ENCODE measurements at places on chromosomes 16 and 17.
A peak's percentile ranks its signal among the peaks of the same experiment; 100 is the strongest.

DNA sequence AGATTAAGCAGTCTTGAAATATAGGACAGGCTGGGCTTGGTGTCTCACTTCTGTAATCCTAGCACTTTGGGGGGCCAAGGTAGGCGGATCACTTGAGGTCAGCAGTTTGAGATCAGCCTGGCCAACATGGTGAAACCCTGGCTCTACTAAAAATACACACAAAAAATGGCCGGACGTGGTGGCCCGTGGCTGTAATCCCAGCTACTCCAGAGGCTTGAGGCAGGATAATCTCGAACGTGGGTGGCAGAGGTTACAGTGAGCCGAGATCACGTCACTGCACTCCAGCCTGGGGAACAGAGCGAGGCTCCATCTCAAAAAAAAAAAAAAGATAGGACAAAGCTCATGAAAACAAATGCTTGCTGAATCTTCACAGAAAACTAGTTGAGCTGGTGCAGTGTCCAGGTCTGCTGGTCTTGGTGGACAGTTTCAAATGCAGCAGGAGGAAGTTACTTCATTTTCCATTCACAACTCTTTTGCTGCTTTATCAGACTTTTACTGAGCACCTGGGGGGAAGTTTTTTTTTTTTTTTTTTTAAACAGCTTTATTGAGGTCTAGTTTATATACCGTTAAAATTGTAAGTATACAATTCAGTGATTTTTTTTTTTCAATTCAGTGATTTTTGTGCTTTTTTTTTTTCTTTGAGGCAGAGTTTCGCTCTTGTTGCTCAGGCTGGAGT, 45.2 kb downstream of the SNX29 start:
- no peak for DNase-seq

GRCh38 chr16:2598723-2599122, 60.9 kb downstream of the PDPK1 start:
- DNase-seq = no peak

DNA sequence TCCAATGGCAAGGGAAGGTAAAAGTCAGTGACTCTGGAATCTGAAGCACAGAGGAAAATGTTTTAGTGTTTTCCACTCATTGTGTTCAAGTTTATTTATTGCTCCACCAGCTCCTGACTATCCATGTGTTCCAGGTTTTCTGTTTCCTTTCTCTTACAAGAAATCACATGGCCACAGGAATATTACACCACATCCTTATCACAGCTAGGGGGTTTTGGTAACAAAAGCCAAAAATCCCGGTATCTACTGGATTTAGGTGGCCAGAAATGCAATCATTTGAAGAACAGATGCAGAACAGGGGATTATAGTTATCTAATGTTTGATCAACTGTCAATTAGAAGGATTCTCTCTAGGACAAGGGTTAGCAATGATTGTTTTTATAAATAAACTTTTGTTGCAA, 47.9 kb downstream of the STH start:
- DNase-seq = no peak

GRCh38 chr16:82681592-82681991, 54.8 kb downstream of the CDH13 start:
- DNase-seq = no peak

- no peak for DNase-seq
Measured at GRCh38 chr16:56424404-56424764, 961 bp downstream of the AMFR start.

DNA sequence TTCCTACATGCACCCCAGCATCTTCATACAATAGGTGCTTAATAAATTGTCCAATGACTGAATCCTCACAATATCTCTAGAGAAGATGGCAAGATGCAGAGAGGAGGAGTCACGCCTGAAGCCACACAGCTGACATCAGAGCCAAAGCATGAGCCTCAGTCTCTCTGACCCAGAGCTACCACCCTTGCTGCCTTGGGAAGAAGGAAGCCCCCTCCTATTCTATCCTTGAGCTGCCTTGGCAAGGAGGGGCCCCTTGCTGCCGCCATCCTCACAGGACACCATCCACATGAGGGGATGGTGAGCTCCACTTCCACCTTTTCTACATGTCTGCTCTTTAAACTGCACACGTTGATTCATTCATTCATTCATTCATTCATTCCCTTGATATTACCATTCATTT, 37.0 kb upstream of the C16orf78 start:
- DNase-seq = no peak

- DNase-seq = no peak
Measured at GRCh38 chr17:50240851-50241250, 33.4 kb upstream of the TMEM92 start.

GRCh38 chr16:84585886-84586285, 32.0 kb downstream of the COTL1 start:
- DNase-seq = no peak

DNA sequence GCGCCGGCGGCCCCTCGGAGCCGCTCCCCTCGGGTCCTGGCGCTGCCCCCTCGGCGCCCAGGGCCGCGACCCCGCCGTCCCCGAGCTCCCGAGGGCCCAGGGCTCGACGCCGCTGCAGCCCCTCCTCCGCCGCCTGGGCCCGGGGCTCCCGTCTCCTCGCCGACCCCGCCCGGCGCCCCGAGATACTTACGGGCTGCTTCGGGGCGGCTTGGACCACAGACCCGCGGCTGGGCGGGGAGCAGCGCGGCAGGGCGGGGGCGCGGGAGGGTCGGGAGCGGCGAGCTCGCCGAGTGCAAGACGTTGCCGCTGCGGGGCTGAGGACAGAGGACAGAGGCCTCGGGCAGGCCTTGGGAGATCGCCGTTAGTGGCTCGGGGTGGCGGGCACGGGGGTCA, 290 bp downstream of the TOB1 start:
- DNase-seq = no peak

- peak; percentile 44 for DNase-seq
Measured at GRCh38 chr17:57833179-57833939, 16.5 kb downstream of the MRPS23 start.

DNA sequence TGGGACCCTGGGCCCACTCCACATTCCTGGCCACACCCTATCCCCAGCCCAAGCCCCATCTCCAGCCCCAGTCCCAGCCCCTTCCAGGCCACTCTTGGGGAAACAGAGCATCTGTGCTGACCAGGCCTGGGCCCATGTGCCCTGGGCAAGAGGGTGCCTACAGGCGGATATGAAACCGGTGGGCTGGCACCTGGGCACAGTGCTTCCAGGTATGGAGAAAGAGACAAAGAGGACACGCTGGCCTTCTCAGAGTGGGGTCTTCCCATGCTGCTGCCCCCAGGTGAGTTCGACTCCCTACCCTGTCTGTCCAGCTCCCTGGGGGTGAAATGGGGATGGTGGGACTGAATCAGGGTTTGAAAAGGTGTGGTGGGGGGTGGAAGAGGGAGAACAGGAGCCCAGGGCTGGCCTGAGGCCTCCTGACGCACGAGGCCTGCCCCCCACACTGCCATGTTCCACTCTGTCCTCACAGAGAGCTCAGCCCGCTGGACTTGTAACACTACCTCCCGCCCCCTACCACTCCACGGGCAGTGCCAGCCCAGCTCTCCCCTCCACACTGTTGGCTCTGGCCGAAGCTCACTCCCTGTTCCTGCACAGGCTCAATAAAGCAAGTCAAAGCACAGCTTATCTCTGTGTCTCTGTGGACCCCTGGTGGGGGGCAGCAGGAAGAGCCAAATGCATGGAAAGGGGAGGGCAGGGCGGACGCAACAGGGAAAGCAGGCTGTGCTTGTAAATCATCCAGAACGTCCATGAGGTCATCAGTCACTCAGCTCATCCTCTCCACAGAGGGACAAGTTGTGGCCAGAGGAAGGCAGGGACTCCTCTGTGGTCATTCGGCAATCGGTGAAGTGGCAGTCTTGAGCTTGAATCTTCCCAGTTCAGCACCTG, 71.1 kb upstream of the TMEM97 start:
- no peak for DNase-seq

DNA sequence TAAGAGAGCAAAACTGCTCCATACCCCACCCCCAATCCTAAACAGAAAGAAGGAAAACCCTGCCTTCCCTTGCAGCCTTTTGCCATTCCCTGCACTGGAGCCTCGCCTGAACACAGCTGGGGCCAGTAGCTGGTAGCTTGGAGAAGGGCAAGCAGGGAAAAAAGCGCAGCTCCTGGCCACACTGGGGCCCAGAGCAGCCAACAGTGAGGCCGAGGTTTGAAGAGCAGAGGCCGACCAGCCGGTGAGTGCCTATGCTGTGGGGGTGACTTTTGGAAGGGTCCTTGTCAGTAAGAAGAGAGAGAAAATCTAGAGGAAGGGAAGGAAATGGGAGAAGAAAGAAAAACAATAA, 3.2 kb upstream of the HOXB9 start:
- no peak for DNase-seq

GRCh38 chr17:50196036-50196435, 5.4 kb downstream of the COL1A1 start:
- no peak for DNase-seq

GRCh38 chr17:67377488-67378453, 690 bp downstream of the PITPNC1 start:
- DNase-seq = peak; percentile 55

GRCh38 chr17:79189305-79189704, 114.7 kb downstream of the ENGASE start:
- DNase-seq = no peak

DNA sequence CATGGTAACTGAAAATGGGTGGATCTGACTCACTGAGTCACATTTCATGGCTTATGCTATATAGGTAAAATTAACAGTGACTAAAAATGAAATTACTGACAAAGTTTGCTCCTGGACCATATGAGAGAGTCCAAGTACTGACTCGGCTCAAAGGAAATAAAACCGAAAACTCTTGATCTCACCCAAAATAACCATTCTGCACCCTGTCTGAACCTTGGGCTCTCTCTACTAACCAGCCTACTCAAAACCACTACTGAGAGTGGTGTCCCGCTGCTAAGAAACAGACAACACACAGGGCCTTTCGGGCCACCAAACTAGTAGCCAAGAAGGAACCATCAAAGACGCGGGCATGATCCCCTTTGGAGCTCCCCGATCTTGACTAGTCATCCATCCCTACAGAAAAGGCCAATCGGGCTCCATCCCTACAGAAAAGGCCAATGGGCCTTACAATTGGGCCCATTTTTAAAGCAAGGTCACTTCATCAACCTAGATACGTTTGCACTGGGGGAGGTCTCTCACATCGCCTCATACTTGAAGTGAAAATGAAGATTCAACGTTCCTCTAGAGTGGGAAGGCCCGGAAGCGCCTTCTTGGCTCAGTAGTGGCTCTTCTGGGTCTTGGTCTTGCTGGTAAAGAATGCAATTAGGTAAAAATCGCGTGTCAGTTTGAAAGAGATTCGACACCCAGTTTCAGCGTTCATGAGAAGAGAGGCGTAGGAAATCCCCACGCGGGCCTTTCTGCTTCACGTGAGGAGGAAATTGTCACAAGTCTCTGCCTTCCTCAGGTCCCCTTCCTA, 720 bp upstream of the ZPBP2 start:
- peak; percentile 66 for DNase-seq

- no peak for DNase-seq
Measured at GRCh38 chr16:65833171-65833871, 533.2 kb upstream of the CDH5 start.

- DNase-seq = no peak
Measured at GRCh38 chr17:57355090-57355859, 99.0 kb downstream of the MSI2 start.

DNA sequence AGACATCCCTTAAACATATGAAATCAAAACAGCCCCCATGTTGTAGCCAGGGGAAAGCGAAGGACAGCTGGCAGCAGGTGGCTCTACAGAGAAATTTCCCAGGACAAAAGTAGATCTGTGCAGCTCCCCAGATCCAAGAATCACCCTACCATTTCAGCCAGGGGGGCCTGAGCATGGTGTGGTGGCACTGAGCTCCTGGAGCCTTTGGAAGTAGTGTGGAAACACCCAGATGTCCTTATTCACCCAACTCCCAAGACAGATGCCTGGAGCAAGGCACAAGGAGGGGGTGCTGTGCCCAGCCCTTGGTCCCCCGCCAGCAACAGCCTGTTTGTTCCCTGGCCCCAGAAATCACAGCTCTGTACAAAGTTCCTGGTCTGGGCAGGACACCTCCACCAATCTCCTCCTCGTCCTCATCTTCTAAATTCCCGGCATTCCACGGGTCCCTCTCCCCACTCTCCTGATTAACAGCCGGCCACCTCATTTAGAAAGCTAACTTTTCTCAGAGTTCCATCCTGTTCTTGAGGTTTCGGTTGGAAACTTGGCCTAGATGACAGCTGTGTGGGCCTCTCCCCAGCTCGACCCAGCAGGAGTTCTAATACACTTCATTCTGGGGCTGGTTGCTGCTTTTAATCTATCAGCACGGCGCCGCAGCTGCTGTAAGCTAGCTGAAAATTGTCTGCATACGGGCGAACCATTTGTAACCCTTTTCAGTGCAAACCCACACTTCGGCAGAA, 191.1 kb downstream of the C16orf78 start:
- DNase-seq = no peak

- DNase-seq = no peak
Measured at GRCh38 chr17:73588301-73588846, 55.9 kb downstream of the SDK2 start.

GRCh38 chr17:17919169-17920107, 52.8 kb downstream of the TOM1L2 start:
- peak; percentile 64 for DNase-seq

GRCh38 chr17:66511135-66511534, 208.7 kb downstream of the PRKCA start:
- DNase-seq = no peak

- no peak for DNase-seq
Measured at GRCh38 chr16:79628501-79628975, 28.0 kb upstream of the MAF start.

- no peak for DNase-seq
Measured at GRCh38 chr16:56960681-56961281, 969 bp upstream of the CETP start.

GRCh38 chr16:84320511-84320910, 25.8 kb downstream of the WFDC1 start:
- DNase-seq = no peak

GRCh38 chr17:60817192-60817591, 139.5 kb downstream of the BCAS3 start:
- DNase-seq = no peak

GRCh38 chr17:48439875-48440505, 10.0 kb upstream of the SKAP1 start:
- DNase-seq = peak; percentile 19

DNA sequence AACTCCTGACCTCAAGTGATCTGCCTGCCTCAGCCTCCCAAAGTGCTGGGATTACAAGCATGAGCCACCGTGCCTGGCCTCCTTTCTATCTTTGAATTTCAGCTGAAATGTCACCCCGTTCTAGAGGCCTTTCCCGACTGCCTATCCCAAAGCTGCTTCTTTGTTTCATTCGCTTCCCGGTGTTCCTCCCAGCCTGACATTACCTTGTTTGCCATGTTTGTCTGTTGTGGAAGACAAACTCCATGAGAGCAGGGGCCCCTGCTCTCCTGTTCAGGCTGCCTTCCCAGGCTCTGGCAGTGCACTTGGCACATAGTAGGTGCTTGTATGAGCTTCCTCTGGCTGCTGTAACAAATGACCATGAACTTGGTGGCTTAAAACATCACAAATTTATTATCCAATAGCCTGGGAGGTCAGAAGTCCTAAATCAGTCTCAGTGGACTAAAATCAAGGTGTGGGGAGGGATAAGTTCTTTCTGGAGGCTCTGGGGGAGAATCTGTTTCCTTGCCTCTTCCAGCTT, 2.6 kb upstream of the CCL22 start:
- DNase-seq = no peak

DNA sequence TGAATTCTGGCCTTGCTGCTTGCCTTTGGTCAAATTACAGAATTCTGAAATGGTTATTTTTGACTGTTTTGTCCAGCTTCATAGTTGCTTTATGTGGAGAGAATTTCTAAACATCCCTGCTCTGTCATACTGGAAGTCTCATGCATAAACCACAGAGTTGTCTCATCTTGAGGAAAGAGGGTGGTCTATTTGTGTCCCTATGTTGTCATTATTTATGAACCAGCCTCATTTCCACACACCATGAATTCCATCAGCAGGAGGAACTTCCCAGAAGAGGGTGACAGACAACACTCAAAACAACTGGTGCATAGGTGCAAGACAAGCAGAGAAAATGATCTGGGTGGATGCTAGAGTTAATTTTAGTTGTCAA, 525.8 kb upstream of the GOT2 start:
- no peak for DNase-seq

Data from stimulated activated naive CD4-positive, alpha-beta T cell (primary cell).